Hippocampal formation (tissue), 2 donors: ENCODE measurements at places on chromosomes 2 and 18.

- no peak for DNase-seq
Measured at GRCh38 chr2:135903650-135904049, 27.4 kb upstream of the MCM6 start.

GRCh38 chr18:48777744-48778116 lies 173.0 kb downstream of the SMAD7 start:
- no peak for DNase-seq

DNA sequence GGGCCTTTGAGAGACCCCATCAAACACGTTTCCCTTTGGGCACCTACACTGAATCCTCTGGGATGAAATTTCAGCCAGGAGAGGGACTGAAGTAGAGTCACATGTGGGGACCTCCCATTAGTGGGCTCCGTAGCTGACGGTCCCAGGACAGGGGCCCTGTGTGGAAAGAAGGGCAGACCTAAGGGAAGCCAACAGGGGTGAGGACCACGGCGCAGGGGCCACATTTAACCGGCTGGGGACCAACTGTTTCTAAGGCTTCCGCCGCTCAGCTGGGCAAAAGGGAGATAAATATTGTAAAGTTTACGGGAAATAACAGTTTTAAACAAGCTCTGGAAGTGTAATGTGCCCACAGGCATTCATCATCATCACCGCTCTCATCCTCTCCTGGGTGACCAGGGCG lies 42.7 kb downstream of the RRM2 start:
- DNase-seq, result no peak

GRCh38 chr2:60861736-60862135 lies 19.6 kb upstream of the REL start:
- DNase-seq, result no peak

GRCh38 chr2:229098801-229099200 lies 172.3 kb downstream of the PID1 start:
- DNase-seq, result no peak

GRCh38 chr2:207123776-207124391 lies 41.9 kb downstream of the KLF7 start:
- no peak for DNase-seq
